Activated naive CD4-positive, alpha-beta T cell (primary cell): ENCODE measurements at places on chromosomes 12 and 14.

DNA sequence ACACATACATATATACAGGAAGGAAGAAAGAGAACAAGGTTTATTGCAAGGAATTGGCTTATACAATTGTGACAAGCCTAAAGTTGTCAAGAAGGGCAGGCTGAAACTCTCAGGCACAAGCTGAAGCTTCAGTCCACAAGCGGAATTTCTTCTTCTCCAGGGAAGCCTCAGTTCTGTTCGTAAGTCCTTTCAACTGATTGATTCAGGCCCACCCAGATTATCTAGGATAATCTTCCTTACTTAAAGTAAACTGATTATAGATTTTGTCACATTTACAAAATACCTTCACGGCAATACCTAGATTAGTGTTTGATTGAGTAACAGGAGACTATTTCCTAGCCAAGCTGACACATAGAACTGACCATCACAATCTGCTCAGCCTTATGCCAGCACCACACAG is 81.5 kb upstream of the TMEM260 start:
- no peak for DNase-seq

DNA sequence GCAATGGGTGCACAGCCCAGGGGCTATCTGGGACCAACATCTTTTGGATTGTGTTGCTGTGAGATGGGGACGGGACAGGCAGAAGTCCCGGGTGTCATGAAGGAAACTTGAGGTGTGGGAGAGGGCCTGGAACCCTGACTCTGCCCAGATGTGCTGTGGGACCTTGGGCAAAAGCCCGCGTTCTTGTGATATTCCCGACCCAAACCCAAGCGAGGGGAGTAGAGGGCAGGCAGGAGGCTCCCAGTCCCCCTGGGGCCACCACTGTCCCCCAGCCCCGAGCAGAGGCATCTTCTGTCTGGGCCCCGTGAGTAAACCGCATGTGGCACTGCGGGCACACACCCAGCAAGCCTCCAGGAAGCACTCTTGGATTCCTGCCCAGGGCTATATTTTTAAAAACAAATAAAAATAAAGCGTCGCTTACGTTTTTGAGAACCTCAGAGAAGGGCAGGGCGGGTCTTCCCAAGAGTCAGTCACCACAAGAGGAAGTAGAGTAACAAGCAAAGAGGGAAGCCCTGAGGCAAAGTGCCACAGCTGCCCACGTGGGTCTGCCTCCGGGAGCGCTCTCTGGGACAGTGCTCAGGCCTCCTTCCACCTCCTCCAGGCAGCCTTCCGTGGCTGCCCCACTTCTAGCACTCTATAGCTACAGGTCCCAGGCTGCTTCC is 39.5 kb downstream of the BEGAIN start:
- no peak for DNase-seq

- no peak for DNase-seq
These were observed 5.2 kb downstream of the PPP1CC start for GRCh38 chr12:110737532-110737931.

DNA sequence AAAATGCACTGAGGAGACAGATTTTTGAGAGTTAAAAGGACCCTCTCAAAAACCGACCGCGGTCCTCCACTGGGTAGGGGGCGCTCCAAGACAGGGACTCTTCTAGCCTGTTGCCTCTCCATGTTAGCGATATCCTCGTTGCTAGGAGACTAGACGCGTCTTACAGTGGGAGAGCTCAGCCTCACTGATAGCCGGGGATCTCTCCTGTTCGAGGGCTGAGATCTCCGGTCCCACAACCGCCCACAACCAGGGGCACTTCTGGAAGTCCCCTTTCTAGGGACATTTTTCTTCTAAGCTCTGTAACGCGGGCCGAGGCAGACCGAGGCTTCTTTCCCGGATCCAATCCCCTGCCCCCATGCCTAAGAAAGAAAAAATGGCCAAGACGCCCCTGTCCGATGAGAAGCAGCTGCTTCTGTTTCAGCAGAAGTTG is 21.3 kb downstream of the FKBP11 start:
- peak; percentile 70 for DNase-seq

DNA sequence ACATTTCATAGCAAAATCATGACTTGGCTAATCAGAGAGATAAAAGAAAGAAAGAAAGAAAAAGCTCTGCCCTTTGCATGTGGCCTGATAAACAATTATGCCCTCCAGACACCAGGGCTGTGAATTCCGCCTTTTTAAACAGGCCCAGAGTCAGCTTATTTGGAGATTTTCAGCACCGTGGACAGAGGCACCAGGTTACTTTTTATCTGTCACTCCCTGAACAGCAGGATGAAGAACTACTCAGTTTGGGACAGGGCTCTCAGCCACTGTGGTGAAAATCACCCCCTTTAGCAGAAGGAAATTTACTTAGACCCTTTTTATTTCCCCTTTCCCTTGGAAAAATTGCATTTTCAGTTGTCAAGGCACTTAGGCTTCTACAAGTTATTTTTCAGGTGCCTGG is 359.9 kb downstream of the NRXN3 start:
- DNase-seq = no peak

- DNase-seq = no peak
These were observed 71.3 kb downstream of the CRACR2A start for GRCh38 chr12:3681595-3682061.

DNA sequence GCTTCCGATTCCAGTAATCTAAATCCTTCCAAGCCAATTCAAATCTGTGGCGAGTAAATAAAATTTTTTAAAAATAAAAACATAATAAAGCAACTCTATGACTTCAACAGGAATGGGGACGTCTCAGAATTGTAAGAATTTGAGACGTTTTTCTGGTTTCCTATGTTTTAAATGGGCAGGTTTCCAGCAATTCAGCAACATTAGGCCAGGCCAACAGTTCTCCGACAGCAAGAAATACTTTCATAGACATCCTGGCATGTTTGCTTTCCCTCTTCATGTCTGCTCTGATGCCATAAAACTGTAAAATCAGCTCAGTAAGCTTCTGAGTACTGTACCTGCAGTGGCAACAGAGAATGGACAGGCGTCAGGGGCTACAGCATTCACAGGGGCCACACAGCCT is 35.8 kb upstream of the DICER1 start:
- DNase-seq = no peak

GRCh38 chr12:118553856-118554504 is 177.6 kb downstream of the SUDS3 start:
- no peak for DNase-seq

DNA sequence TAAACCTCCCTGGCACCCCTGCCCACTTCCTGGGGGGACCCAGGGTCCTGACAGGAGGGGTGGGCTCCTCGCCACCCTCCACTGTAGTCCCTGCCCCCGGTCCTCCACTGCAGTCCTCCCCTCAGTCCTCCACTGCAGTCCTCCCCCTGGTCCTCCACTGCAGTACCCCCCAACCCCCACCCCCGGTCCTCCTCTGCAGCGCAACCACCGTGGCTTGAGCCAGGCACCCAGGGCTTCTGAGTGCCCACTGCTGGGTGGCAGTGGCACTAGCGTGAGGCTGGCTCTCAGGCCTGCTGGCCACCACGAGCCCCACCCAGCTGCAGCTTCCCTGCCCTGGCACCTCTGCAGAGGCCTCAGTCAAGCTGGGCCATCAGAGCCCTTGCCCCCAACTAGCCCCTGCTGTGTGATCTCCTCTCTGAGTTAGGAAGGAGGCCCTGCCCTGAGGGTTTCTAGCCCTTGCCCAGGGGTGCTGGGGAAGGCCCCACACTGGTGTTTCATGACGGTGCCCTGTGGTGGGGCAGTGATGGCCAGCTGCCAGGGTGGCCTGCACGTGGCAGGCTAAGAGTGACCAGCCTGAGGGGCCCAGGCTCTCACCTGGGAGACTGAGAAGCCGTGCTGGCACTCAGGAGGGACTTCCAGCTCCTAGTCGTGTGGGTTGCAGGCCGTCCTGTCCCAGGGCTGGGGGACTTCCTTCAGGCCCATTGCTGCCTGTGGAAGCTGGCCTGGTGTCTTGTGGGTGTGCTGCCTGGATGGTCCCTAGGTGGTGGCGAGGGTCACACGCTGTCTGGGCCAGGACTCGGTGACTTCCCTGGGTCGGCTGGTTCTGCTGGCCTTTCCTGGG is 9.7 kb downstream of the CEP170B start:
- DNase-seq = no peak

- DNase-seq = peak; percentile 47
These were observed 11.0 kb downstream of the PDE1B start for GRCh38 chr12:54560374-54560858.

GRCh38 chr12:17206553-17206952 is 600.6 kb upstream of the LMO3 start:
- DNase-seq = no peak

DNA sequence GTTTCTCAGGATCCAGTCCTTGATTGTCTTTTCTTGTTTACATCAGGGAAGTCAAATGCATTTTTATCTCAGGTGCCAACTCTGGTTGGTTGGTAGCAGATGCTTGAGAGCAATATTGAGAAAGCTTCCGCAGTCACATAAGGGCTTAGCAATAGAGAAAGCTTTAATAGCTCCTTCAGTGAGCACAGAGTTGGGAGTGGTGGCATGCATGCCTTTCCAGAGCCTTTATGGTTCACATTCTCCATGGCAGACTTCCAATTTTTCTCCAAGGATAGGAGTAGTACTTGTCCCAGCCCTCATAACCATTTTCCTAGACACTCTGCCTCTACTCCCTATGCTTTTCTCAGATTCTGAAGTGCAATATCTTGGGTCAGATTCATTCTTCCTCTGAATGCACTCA is 280.4 kb downstream of the AEBP2 start:
- DNase-seq = no peak

GRCh38 chr12:111359231-111359913 is 9.5 kb downstream of the PHETA1 start:
- no peak for DNase-seq

GRCh38 chr14:104732931-104733681 is 9.1 kb downstream of the ADSS1 start:
- no peak for DNase-seq

GRCh38 chr14:95993768-95994592 is 45.2 kb upstream of the C14orf132 start:
- DNase-seq = no peak

- DNase-seq = no peak
These were observed 57.9 kb upstream of the DCN start for GRCh38 chr12:91240386-91241095.

DNA sequence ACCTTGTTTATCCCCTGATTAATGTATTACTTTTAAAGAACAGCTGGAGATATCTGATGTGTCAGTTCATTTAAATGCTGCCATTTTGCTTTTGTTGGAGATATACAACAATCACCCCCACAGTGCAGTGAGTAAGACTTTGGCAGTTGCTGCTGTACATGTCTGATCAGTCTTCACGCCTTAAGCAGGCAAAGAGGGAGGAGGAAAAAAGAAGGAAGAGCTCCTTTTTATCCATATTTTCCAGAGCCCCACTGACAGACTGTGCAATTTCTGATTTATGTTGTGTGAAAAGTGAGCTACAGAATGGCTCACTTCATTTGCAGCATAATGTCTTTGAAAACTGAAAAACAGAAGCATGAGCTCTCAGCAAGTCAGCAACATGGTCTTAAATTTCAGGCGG is 319.7 kb upstream of the LRIG3 start:
- DNase-seq = no peak

GRCh38 chr14:54126947-54127346 is 170.3 kb upstream of the BMP4 start:
- DNase-seq = no peak

DNA sequence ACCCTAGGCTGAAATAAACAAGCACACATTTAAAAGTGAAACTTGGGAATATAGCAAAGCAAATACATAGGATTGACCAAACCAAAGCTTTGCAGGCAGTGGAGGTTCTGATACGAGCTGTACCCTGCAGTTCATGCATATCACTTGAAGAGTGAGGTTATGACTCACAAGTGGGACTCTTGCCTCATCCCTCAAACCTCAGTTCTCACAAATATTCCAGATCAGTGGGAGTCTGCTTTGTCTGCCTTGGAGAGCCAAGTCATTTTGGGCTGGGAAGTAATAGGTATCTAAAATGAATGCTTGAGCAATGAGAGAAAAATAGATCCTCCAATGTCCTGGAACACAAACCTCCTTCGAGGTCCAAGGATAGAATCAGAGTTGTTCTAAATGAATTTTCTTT is 116.4 kb downstream of the LRIG3 start:
- no peak for DNase-seq

DNA sequence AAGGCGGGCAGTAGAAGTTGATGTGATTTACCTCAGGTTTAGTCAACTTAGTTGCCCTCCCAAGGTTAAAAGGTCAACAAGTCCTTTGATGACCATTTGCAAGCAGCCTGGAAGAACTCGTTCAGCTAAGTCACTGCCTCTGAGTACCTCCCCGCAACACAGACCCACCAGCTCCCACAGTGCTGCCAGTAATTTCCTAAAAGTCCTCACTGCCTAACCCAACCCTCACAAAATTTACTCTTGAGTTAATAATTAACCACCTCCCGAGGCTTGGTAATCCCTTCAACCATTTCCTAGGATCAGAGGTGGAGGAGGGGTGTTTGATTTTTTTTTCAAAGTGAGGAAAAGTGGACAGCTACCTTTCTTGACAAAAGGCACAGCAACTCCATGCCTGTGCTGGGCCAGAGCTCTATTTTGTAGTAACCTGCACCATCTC is 55.8 kb downstream of the MAP3K9 start:
- no peak for DNase-seq

- no peak for DNase-seq
These were observed 19.8 kb upstream of the CHFR start for GRCh38 chr12:132907216-132907615.

DNA sequence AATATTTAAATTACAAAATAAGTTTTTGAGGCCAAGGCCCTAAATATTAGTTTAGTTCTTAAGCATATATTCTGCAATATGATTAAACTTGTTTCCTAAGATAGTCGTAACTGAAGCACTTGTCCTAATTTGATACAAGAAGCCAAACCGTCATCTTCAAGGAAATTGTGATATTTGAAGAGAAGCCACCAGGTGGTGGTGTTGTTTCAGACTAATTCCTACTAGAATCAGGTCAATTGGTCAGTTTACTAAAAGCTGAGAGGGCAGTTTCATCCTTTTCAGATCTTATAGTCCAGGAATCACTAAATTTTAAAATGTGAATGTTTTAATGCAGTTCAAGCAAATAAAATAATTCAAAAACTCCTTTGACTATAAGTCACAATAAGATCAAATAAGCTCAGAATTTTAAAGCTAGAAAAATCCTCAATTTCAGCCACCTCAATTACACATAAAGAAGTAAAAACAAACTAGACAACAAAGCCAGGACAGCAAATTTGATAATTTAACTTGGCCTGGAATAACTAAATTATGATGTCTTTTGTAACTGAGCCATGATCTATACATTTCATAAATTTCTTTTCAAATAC is 7.1 kb upstream of the ARL1 start:
- no peak for DNase-seq

GRCh38 chr14:71247106-71247505 is 339.8 kb downstream of the PCNX1 start:
- no peak for DNase-seq

GRCh38 chr12:70645494-70646317 is 8.5 kb upstream of the PTPRB start:
- no peak for DNase-seq

- no peak for DNase-seq
These were observed 3.1 kb downstream of the GPR33 start for GRCh38 chr14:31484754-31485153.

- no peak for DNase-seq
These were observed 16.4 kb upstream of the BTG1 start for GRCh38 chr12:92162079-92162478.
